ENCODE measurements at places on chromosomes 5 and 9.

DNA sequence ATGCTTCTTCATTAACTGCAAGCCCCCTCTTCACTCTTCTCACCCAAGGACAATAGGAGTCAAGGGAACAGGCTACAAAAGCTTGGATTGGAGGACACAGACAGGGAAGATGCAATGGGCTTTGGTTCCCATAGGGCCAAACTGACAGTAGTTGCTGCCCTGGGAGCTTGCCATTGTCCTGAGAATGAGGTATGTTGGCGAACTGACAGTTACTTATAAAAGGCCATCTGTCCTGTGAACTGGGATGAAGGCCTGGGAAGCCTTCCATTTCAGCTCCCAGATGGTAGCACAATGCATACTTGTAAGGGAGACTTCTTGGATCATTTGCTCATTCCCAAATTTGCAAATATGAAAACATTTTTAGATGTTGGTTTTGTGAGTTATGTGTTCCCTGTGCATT is 88.9 kb downstream of the SNCAIP start:
- no peak for DNase-seq

DNA sequence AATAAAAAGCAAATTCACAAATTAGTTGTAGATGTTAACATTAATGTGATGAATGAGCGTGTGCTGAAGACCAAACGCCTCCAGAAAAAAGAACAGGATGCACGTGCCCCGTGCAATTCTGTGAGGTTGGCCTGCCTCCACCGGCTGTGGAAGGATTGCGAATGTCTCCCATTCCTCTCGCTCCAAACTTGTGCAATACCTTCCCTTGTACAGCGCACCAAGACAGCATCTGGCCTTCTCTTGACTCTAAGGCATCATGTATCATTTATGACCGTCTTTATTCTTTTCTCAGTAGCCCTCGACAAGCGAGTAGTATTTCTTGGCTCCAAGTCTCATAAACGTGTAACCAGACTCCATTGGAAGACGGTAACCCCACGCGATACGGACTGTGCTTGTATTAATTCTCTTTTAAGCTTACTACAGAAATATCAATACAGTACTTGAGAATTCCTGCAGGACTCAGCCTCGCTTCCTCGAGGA is 1.5 kb upstream of the TESK1 start:
- peak; percentile 72 for DNase-seq

GRCh38 chr5:173823274-173823644 is 64.9 kb upstream of the CPEB4 start:
- no peak for DNase-seq

DNA sequence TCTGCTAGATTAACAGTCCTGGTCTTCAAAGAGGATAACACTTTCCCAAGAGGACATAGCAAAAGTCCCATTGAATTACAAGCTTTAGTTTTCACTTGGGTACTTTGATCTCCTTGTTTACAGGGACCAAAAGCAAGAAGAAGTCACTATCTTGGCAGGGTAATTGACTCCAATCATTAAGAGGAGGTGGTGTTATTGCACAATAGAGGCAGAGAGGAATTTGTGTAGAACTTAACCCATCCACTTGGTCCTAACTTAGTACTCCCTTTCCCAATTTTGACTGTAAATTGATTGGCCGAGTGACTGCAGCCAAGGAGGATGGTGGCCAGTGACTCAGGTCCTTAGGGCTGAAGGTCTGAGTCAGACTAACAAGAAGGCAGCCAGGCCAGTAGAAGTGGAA is 9.3 kb upstream of the TRPC7 start:
- DNase-seq = no peak

- no peak for DNase-seq
Measured at GRCh38 chr5:39440958-39441624, 16.3 kb upstream of the DAB2 start.

GRCh38 chr5:171986772-171987171 is 19.7 kb downstream of the FBXW11 start:
- no peak for DNase-seq

DNA sequence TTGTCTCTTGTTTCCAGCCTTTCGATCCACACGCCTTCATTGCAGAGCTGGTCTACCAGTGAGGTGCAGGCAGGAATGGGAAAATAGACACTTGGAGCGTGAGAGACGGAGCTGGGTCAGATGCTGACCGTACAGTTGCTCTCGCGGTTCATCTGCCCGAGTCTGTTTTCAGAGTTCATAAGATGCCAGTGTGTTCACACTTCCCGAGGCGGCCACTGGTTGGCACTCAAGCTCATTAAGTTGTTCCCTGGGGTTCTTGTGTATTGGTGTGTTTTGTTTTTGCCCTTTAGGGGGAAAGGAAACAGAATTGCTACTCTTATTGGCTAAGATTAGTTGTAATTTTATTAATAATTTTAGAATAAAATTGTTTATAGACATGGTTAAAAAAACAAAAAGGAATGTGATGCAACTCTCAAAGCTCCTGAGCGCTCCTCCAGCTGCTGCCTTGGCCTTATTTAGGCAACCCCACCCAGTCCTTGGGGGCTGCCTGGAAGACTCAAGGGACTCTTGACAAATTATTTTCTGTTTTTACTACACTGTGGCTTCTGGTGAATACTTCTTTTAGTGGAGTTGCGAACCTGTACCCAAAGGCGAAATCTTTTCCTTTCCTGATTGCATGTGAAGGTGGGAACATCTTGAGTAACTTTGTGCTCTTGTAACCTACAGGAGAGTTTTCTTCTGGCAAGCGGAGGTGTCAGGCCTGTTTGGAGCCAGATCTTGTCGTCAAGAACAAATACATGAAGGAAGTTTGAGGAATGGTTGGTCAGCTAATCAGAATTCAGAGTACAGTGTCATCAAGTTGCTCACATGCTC is 146.1 kb downstream of the MAST4 start:
- no peak for DNase-seq

- DNase-seq = no peak
Measured at GRCh38 chr5:82793808-82794419, 283.3 kb downstream of the TMEM167A start.

- no peak for DNase-seq
Measured at GRCh38 chr9:18075253-18075952, 398.6 kb upstream of the ADAMTSL1 start.

DNA sequence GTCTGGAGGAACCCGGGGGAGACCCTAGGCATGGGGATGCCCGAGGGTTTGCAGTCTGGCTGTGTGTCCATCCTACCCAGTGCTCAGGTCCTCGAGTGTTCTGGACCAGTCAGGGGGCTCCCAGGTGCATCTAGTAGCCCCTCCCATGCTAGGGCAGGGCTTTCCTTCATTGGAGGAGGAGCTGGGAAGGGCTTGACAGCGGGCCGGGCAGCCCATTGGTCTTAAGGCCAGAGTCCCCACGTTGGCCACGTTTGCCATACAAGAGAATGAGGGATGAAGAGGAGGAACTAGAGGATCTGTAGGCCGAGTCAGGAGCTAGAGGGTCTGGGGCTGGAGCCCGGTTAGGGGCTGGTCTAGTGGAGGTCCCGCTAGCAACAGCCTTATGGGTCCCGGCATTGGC is 37.3 kb upstream of the CTSV start:
- no peak for DNase-seq

DNA sequence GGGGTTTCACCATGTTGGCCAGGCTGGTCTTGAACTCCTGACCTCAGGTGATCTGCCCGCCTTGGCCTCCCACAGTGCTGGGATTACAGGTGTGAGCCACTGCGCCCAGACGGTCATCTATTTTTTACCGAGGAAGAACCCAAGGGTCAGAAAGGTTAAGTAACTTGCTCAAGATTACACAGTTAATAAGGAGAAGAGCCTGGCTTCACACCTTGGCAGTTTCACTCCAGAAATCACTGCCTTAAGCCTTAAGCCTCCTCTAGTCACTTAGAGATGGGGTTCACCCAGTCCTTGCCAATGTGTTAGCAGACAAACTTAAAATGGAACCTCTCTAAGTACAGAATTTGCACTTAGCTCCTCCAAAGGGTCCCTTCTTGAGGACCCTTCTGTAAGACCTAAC is 116.3 kb downstream of the PTTG1 start:
- DNase-seq = no peak

DNA sequence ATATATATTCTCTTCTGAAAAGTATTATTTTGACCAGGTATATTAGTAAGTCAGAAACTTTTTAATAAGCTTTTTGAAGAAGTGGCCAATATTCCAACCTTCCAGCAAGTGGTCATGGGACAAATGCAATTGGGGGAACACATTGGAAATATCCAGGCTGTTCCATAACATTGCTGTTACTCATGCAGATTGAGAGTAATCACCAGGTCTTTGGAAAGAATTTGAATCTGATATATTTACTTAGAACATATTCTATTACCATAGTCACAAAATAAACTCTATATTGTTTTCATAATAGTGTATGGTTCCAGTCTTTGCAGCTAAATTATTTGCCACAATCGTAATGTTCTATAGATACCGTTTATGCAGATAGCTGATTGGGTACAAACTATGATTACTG is 102.8 kb downstream of the TAF11L14 start:
- no peak for DNase-seq

DNA sequence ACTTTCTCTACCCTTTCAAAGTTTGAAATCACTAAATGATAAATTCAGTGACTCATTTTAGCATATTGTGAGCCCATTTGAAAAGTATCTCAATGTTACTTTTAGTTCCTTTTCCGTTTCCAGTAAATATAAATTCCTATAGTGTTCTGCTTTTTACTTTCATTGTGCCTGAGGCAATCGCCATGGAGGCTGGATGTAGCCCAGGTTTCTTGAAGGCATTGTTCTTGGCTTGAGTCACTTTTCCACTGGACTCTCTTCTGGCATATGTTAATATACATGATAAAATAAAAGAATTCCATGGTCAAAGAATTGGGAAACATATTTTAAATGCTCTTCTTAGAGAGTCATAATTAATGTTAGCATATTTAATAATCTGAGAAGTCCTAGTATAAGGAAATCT is 327.0 kb downstream of the IZUMO3 start:
- DNase-seq = no peak

DNA sequence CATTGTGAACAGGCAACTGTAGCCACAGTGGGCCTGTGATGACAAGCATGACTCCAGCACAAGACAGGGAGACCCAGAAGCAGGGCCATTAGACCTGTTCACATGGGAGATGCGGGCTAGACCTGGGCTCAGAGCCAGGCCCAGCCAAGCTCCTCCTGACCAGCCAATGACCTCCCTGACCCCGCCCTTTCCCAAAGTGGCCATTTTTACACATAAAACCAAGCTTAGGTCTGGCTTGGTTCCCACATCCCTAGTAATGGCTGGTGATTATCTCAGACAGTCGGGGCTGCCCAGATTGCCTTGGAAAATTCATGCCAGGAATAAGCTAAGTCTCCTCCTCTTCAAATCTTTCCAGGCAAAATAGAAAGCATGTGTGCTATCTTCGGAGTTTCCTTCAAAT is 94.1 kb downstream of the FRMD3 start:
- DNase-seq = no peak

GRCh38 chr5:171858303-171858702 is 72.7 kb downstream of the SMIM23 start:
- DNase-seq = no peak

DNA sequence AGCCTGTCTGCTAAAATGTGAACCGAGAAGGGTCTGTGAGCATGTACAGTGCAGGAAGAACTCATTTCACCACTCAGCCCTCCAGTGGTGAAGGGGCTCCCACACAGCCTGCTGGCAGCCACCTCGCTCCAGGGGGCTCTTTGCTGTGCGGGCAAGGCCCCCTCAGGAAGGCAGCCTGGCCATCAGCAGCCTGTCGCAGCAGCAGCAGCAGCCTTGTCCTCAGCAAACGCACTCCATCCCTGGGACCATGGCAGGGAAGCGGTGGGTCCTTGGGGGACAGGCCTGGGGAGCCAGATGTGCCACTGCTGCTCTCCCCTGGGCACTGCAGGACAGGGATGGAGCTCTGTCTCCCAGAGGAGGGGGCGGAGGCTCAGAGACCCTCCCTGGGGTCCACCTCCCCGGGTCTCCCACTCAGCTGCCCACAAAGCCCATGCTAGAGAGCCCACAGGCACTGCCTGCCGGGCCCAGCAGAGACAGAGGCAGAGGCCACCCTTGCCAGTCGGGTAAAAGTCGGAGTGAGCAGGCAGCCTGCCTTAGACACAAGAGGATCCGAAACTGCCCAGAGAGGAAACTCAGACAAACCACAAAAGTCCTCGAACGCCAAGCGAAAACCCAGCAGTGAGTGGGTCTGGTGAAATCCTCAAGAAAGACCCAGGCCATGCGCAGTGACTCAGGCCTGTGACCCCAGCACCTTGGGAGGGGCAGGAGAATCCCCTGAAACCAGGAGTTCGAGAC is 8.0 kb downstream of the BRD3 start:
- DNase-seq = no peak

DNA sequence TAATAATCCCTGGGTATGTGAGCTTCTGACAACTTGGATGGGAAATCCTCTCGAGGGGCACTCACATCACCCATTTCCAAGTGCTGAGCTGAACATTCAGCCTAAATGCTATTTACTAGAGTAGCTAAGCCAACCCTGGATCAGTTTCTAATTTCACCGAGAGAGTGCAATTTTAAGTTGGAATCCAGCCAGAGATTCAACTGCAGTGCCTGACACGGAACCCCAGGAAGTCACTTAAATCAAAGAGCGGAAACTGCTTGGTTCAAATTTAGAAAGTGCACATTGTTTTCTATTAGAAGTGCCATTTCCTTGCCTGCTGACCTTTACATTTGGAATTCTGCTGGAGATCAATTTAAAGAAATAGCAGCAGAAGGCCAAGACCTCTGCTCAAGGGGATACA is 8.8 kb downstream of the SPRY4 start:
- no peak for DNase-seq

DNA sequence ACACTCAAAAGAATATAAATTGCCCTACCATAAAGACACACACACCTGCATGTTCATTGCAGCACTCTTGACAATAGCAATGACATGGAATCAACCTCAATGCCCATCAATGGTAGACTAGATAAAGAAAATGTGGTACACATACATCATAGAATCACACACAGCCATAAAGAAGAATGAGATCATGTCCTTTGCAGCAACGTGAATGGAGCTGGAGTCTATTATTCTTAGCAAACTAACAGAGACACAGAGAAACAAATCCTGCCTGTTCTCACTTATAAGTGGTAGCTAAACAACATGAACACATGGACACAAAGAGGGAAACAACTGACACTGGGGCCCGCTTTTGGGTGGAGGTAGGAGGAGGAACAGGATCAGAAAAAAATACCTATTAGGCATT is 2062.2 kb upstream of the CDH6 start:
- no peak for DNase-seq
